ENCODE measurements at places on chromosomes 12 and 14.

DNA sequence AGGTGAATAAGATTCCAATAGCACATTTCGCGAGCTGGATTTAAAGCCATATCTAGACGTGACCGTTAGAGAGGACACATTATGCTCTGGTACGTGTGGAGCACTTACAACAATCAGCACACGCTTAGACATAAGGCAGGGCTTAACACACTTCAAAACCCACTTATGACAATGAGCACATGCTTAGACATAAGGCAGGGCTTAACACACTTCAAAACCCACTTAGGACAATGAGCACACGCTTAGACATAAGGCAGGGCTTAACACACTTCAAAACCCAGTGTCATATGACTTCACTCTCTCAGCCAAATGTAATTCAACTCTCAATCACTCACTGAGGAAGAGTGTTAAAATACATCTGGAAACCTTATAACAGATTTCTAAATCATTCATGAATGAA is 11.2 kb upstream of the PLD4 start:
- DNase-seq = no peak

DNA sequence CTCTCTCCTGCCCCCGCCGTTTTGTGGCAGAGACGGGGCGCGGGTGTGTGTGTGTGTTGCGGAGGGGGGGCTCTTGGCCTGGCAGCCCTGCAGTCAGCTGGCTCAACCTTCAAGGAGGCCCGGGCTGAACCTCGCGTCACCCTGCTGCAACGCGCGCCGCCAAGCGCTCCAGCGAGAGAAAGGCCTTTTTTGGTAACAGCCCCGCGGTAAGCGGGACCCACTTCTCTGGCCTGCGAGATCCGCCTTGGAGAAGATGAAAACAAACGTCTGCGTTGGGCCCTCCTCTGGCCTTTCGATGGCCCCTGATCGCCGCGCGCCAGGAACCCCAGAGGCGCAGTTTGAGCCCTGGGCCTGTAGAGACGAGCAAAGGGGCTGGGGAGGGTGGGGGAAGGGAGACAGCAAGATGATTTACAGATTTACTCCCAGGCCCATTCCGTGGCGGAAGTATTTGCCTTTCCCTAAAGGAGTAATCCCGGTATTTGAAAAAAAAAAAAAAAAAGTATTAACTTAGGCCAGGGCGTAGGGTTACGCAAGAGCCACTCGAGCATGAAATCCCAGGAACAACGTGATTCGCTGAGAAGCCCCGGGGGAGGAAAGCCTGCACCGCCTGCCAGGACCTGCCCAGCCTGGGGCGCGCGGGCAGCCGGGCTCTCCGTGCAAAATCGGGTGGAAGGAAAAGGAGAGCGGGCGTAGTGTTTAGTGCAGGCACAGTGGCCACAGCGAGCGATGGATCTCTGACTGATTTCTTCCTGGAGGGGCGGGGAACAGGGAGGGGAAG is 4.5 kb upstream of the IRF2BPL start:
- peak; percentile 98 for DNase-seq

GRCh38 chr12:12392413-12392812 is 35.5 kb downstream of the BORCS5 start:
- no peak for DNase-seq

- peak; percentile 27 for DNase-seq
Observed at GRCh38 chr14:39841088-39841487, 408.9 kb upstream of the FBXO33 start.

DNA sequence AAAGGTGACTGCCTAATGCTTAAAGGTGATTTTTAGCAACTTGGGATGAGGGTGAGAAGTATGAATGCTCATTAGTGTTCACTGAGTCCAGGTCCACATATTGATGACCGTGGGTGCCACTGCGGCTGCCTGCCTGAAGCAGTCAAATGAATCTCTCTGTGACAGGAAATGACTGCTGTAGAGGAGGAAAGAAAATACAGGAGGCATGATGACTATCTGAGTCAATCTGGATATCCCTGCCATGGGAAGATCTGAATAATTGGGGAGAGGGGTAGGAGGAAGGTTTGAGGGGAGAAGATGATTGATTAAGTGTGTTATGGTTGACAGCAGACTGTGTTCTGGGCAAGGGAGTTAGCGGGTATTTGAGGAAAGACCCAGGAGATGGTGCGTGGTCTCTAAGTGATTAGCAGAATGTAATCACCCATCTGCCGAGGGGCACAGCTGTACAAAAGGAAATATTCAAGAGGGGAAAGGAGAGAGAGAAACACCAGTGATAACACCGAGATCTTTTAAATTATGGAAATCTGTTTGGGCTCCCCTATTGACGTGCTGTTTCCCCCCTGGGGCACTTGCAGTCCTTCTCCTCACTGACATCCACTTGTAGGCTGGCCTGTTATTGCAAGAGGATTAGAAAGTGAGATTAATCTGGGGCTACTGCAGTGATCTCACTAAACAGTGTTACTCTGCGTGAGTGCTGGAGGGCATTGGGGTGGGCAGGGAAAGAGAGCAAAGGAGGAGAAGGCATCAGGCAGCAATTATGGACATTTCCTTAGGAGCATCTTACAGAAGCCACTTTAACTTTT is 97.7 kb downstream of the AKAP6 start:
- no peak for DNase-seq

- no peak for DNase-seq
Observed at GRCh38 chr14:104262515-104263514, 124.4 kb downstream of the KIF26A start.

GRCh38 chr12:124913474-124914391 is 717 bp downstream of the UBC start:
- peak; percentile 89 for DNase-seq

- DNase-seq = no peak
Observed at GRCh38 chr12:103181366-103182152, 224.1 kb downstream of the ASCL1 start.

DNA sequence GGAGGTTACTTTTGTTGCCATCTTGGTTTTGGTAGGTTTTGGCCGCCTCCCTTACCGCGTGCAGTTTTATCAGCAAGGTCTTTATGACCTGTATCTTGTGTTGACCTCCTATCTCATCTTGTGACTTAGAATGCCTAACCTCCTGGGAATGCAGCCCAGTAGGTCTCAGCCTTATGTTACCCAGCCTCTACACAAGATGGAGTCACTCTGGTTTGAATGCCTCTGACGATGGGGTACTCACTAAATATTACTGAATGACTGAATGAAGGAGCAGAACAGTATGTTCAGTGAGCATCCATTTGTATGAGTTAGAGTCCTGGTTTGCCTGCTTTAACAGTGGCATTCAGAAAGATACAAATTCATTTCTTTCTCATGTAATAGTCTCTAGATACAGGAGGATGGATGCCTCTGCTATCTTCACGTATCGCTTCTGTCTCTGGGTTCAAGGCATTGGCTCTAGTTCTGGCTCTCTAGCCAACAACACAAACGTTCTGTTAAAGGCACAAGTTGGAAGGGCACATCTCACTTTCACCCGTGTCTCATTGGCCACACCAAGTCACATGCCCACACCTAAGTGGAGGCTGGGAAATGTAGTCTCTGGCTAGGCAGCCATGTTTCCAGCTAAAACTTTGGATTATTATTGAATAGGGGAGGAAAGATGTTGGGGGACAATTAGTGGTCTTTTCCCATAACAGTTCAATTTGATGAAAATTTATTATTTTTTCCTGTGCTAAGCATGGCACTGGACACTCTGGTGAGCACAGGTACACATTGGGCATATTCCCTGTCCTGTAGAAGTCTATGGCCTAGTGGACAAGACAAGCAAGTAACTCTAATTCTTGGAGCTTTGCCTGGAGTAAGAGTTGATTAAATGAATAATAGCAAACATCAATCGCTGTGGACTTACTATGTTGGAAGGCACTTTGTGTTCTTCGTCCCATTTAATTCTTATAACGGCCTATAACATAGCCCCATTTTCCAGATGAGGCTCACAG is 75.2 kb upstream of the RPH3A start:
- peak; percentile 11 for DNase-seq

DNA sequence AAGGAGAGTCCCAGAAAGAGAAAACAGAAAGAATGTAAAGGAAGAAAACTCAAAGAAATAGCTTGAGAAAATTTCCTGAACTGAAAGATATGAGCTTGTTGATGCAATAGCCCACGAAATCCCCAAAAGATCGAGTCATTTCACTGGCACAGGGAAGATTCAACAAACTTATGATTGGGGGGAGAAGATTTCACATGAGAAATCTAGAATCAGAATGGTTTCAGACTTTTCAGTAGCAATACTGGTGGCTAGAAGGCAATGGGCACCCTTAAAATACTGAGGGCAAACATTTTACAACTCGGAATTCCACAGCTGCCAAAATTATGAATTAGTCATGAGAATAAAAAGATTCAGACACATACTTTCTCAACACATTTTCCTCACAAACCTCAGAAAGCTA is 8.9 kb upstream of the KRT7 start:
- DNase-seq = no peak

DNA sequence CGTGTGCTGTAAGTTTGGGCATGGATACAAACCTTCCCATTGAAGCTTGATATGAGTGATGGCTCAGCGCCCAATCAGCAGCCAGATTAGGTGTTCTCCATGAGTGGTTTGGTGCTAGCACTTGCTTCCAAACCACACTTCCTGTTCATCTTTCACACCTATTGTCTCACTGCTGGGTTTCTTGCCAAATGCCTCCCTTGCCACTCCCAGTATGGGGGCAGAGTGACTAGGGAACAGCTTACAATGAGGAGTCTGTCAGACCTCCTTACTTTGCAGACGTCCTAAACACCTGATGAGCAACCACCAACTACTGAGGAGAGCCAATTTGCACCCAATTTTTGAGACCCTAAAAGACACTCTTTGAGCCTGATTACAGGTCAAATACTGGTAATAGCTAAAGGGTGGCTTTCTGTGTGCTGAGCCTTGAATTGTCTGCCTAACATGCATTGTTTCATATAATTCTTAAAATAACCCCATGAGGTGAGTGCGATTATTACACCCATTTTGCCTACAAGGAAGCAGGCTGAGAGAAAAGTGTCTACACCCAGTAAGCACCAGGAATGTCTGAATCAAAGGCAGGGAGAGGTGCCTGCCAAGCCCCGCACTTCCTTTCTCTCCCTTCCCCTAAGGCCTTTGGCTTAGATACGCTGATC is 48.4 kb upstream of the FOS start:
- peak; percentile 99 for DNase-seq

- DNase-seq = no peak
Observed at GRCh38 chr12:96585977-96586376, 96.6 kb downstream of the CFAP54 start.

- DNase-seq = no peak
Observed at GRCh38 chr14:104305511-104306449, 167.4 kb downstream of the KIF26A start.
